ENCODE measurements at places on chromosomes 3 and 15.
A peak's percentile ranks its signal among the peaks of the same experiment; 100 is the strongest.

GRCh38 chr15:92430069-92430440 lies 36.4 kb downstream of the ST8SIA2 start:
- DNase-seq: no peak

GRCh38 chr3:185176750-185177359 lies 24.0 kb upstream of the C3orf70 start:
- DNase-seq: no peak

GRCh38 chr15:59232476-59232875 lies 25.8 kb downstream of the LDHAL6B start:
- DNase-seq: no peak

DNA sequence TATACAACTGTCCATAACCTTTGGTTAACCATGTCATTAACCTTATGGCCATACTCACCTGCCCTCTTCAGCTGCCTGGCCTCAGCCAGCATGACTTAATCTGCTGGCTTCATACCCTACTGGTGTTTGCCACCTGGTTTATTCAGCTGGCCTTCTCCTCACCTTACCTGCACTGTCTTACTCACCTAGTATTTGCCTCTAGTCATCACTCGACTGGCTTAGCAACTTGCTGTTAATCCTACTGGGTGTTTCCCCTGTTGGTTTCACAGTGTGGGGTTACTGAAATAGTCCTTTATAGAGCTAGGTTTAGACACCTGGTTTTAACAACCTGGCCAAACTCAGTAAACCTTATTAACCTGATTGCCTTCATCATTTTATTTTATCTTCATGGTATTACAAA lies 96.4 kb downstream of the IL12A start:
- DNase-seq: no peak

DNA sequence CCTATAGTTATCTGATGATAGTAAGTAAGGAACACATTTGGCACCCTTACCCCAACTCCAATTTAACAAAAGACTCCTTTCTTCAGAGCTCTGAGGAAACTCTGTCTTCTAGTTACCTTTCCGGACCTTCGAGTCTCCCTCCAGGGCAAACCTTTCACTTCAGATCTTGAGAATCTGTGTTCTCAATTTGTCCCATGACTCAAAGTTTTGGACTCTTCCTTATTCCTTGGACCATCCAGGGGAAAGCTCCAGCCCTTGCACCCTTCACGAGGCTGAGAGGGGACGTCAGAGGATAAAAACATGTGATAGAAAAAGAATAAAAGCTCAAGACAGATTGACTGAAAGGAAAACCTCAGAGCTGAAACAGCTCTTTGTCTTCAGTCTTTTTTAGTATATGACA lies 76.9 kb downstream of the CTNNB1 start:
- no peak for DNase-seq

- no peak for DNase-seq
These were observed 117.0 kb downstream of the MBNL1 start for GRCh38 chr3:152385761-152386160.

DNA sequence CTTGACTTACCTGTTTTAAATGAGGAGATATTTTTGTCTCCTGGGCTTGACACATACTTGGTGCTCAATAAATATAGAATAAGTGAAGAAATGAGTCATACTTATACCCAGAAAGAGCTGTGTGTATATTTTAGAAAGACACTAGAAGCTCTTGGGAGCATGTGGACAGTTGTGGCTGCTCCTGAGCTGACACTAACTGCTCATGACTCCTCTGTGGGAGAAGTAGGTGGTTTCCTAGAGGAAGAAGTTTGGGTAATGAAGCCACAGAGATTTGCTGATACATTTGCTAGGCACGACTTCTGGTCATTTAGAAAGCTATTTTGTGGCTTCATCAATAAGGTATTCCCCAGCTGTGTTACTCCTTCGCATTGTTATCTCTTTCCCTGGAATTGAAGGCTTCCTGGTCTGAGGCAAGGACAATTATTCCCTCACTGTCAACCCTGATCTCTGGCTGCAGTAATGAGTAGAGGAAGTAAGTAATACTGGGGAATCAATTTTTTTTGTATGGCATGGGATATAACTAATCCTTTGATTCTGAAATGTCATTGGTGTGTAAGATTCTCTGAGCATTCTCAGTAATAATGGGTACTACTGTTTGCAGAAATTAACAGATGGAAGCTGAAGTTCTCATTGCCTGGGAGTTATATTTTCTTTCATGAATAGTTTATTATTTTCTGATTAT lies 79.6 kb upstream of the DCBLD2 start:
- no peak for DNase-seq

DNA sequence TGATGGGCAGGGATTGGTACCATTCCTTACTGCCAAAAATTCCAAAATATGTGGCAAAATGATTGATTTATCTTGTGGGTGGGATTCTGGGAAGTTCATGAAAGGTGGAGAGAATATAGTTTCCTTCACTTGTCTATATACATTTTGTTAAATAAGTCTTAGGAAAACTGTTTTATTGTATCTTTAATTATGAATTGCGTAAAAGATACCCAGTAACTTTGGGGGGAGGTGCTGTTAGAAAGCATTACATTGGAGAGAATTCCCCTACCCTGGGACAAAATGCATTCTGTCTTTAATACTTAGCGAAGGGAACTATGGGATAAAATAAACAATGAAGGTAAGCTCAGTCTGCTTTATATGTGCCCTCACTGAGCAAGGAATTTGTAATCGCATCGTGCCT lies 4.6 kb downstream of the SETD5 start:
- DNase-seq: no peak

DNA sequence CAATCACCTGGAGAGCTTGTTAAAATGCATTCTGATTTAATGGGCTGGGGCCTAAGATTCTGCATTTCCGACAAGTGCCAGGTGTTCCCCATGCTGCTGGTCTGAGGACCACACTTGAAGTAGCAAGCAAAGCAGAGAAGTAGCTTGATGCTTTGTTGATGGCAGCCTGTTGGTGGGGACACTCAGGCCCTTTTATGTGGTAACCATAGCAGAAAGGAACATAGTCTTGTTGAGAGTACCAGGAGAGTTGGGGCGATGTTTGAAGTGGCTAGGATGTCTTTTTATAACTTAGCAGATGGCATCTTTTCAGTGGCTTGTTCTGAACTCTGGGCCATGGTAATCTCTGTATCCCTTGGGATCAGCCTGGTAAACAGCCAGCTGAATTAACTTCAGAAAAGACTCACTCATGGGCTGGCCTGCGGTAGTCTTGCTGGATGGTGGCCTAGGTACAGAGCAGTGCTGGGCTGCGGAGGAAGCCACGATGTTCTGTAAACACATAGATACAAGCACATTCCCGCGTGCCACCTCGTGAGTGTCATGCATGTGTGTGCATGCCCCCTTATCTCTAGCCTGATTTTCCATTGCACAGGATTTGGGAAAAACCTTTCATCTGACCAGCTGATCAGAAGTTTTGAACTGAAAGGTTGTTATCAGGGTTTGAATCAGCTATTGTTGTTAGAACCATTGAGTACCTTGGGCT lies 292.4 kb upstream of the LRRFIP2 start:
- DNase-seq: no peak

- no peak for DNase-seq
These were observed 810.2 kb upstream of the ALCAM start for GRCh38 chr3:104556372-104557078.

DNA sequence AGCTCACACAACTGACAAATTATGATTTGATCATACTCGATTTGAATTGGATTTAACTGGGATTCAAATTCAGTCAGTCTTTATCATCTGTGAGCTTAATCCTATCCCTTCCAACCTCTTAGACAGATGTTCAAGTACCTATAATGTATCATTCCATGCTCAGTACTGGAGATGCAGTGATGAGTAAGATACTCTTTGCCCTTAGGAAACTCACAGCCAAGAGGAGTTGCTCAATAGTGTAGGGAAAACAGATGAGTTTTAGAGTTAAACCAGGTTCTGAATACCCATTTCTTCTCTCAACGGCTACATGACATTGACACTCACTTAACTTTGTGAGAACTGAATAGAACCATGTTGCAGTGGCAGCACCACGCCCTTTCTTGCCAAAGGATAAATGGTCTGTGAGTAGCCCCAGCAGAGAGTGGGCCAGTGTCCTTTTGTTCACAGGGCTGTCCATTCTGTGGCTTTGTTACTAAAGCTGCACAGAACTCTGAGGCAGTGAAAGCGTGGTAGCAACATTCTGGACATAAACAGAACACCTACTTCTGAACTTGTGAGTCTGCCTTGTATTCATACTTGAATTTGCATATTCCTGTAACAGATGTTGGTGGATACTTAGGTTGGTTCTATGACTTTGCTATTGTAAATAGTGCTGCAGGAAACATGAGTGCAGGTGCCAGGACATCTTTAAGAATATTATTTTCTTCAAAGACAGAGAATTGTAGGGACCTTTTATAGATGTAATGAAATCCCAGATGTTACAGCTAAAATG lies 91.6 kb downstream of the RASA2 start:
- DNase-seq: no peak

- peak; percentile 67 for DNase-seq
These were observed 251.0 kb upstream of the ICE2 start for GRCh38 chr15:60729850-60730458.

DNA sequence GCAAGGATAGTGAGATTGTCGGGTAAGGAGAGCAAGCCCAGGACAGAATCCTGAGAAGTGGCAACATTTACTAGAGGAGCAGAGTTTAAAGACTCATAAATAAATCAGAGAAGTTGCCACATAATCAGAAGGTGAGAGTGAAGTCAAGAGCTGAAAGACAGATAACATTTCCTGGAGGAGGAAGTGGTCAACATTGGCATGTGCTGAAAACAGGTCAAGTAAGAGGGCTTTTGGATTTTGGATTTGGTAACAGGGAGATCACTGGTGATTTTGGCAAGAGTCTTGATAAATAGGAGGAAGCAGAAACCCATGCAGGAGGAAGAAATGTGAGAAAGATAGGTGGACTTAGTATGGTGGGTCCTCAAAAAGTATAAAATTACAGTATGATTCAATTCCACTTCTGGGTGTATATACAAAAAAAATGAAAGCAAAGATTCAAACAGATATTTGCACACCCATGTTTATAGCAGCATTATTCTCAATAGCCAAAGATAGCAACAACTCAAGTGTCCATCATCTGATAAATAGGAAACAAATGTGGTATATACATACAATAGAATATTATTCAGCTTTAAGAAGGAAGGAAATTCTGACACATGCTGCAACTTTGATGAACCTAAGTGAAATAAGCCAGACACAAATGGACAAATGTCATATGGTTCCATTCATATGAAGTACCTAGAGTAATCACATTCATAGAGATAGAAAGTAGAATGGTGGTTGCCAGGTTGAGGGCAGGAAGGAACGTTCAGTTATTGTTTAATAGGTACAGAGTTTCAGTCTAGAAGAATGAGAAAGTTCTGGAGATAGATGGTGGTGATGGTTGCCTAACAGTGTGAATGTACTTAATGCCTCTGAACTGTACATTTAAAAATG lies 27.3 kb upstream of the MBNL1 start:
- no peak for DNase-seq

- no peak for DNase-seq
These were observed 740.2 kb downstream of the ROBO1 start for GRCh38 chr3:79027593-79027992.

- DNase-seq: no peak
These were observed 33.2 kb downstream of the NR2F2 start for GRCh38 chr15:96363707-96364106.

DNA sequence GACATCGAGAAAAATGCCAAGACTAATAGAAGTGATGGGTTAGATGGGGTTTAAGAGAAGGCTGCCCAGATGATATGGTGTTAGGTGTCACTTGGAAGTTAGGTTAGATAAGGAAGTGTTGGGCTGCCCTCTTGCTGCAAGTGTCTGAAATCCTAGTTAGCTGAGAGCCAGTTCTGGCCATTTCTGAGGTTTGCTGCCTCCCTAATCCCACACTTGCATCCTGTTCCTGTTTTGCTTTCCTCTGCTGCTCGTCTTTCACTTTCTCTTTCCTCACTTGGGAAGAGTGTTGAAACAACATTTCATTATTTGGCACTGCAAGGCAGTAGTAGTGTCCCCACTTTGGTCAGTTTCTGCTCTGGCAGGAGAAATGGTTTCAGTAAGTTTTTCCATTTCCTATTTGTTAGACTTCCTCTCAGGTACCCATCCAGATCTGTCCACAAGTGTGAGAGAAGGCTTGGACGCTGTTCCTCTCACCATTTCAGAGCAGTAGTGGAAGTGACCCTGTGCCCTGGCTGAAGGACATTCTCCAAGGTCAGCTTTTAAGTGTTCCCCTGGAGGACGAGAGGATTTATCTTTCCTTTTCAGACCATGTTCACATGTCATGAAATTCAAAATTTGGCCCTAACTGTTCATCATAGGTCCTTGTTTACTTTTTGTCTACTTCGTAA lies 93.3 kb downstream of the ADAMTSL3 start:
- DNase-seq: no peak

GRCh38 chr3:14151471-14152083 lies 26.7 kb downstream of the TMEM43 start:
- no peak for DNase-seq

DNA sequence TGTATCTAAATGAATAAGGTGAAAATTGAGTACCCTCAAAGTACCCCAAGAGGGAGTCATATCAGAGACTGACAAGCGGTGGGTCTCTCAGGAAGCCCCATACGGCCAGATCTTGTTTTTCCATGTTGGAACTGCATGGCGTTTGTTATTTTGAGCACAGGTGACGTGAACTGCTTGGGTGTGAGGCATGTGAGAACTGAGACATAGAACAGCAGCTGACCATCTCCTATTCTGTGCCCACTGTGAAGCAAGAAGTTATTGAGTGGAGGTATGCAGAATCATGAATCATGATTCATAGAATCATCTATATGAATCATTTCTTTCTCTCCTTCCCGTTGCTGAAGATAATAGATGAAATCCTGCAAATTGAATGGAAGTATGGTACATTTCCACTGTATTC lies 4.6 kb downstream of the VPS8 start:
- no peak for DNase-seq

GRCh38 chr3:100072326-100073048 lies 41.8 kb downstream of the FILIP1L start:
- no peak for DNase-seq

All from stimulated activated CD4-positive, alpha-beta T cell treated with anti-CD3 and anti-CD28 coated beads, Interleukin-4, amount 100 ng/mL, for 4 hours (primary cell).